Activated T-helper 1 cell treated with anti-CD3 and anti-CD28 coated beads, Interleukin-2, amount 50 U/mL, for 16 hours (primary cell): ENCODE measurements at places on chromosomes 3 and 15.

DNA sequence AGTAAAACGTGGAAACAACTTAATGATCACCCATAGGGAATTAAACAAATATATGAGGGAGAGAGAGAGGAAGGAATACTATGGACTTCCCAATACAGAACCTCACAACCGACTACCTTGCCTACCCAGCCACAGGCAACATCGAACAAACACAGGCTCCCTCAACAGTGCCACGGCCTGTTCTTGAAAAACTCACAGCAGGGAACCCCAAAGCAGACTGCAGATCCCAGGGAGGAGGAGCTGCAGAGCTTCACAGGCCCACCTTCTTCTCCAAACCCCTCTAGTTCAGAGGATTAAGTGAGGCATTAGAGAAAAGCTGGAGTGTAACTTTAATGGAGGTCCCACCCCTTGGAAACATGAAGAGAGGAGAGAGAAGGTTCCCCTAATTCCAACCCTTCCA is 110.2 kb downstream of the ST8SIA2 start:
- no peak for DNase-seq

DNA sequence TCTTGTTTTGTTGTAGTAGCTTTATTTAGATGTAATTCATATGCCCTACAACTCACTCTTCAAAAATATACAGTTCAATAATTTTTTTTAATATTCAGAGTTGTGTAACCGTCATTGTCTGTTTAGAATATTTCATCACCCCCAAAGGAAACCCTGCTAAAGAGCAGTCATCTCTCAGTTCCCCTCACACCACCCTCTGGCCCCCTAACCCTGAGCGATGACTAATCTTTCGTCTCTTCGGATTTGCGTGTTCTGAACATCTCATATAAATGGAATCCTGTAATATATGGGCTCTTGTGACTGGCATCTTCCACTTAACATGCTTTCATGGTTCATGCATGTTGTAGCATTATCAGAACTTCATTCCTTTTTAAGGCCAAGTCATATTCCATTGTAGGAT is 183.8 kb downstream of the ATG7 start:
- DNase-seq = no peak

DNA sequence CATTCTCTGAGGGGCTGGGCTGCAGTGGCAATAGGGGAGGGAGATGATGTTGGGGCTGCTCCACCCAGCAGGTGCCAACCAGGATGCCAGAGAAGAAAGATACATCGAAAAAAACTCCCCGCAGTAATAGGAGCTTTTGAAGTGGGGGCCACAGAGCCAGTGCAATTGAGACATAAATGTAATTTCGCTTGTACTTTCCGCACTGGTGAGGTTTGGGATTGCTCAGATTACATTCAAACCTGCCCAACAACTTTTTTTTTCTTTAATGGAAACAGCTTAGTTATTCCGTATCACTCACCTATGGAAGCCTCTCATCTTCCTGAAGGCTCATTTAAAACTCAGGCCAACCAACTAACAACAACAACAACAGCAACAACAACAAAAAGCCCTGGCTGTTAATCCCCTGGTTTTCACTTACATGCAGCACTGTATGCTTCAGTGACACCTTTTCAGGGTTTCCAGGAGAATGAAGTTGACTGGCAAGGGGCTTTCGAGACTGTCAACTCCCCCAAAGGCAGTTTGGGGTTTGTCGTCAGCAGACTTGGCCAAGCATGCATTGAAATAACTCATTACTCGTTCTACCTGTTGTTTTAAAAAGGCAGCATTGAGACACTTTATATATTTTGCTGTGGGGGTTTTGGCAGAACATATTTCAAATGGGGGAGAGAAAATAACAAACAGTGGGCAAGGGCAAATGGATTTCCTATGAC is 163.8 kb downstream of the EBLN2 start:
- DNase-seq = no peak

DNA sequence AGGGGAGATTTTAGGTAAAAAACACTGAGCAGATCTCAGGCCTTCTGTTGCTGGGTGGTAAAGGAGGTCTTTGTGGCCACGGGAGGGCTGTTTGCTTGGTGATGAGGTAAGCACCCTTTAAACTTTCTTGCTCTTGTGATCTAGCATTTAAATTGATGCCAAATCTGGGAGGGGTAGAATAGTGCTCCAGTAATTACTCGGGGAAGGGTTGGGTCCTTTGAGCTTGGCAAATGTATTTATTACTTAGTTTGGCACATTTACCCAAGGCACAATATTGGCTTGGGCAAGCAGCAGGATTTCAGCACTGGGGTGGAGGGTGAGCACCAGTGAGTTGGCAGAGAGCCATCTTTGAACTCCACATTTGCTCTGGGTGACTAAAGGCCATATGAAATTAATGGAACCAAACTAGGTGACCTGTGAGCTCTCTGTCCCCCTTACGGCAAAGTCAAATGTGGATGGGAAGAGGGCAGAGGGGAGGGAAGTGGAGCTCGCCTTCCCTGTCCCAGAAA is 185.9 kb upstream of the ONECUT1 start:
- no peak for DNase-seq

DNA sequence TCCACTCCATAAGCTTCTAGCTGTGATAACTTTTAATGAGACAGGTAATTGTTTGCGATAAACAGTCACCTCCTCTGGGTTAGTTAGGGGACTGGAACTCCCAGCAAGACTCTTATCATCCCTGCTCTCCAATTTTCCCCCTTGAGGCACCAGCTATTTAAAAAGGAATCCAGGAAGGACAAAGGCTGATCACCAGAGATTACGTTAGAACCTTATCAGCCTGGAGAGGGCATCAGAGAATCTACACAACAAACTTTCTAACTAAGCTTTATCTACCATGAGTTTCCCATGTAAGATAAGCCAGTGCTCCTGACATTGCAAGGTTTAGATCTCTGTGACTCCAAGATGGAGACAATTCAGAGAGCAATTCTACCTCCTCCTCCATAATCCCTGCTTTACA is 31.3 kb downstream of the GPR176 start:
- no peak for DNase-seq

DNA sequence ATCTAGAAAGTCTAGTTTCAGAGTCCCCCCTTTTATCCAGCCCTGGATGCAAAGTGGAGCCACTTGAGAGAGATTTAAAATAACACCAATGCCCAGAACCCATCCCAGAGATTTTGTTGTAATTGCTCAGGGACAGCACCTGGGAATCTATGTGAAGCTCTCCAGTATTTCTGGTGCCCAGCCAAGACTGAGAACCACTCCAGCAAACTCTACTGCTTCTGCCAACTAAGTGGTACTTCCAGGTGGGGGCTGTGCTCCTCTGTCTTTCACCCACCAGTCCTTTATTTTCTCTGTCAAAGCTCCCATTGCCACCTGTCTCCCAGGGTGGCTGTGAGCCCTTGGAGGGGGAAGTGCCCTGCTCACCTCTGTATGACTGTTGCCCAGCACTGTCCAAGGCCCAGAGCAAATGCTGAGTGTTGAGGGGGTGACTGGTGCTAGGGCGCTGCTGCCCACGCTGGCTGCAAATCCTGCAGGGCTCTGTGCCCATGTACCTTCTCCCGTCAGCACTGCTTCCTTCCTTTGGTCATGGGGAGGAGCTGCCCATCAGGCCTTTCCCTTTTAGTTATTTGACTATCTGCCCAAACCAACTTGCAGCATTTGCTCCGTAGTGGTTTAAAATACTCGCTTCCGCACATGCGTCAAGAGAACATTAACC is 9.4 kb downstream of the CLSTN2 start:
- DNase-seq = no peak

DNA sequence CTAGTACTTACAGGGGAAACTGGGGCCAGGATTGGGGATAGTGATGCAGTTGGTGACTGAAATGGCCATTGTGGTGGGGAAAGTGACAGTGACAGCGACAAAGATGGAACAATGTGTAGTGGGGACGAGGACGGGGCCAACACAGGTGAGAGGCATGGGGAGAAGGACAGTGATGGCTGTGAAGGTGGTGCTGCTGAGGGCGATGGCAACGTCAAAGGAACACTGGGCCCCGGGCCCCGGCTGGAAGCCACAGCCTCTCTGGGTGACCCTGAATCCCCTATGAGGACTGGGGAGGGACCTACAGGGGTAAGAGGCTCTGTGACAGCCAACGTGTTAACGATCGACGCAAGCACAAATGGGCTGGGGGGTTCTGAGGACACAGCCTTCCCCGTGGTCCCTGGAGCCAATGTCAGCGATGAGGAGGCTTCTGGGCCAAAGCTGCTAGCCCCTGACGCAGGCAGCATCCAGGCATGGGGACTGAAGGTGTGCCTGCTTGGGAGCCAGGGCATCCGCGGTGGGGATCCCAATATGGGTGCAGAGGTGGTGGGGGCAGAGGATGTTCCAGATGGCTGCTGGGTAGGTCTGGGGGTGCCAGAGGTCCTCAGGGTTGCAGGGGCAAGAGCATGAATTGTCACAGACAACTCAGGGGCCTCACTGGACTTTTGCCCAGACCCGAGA is 25.2 kb upstream of the GOLGA6C start:
- DNase-seq = no peak

- DNase-seq = no peak
Observed at GRCh38 chr3:126261037-126261436, 80.7 kb upstream of the ALDH1L1 start.

- DNase-seq = no peak
Observed at GRCh38 chr3:161250116-161250515, 29.0 kb downstream of the NMD3 start.

DNA sequence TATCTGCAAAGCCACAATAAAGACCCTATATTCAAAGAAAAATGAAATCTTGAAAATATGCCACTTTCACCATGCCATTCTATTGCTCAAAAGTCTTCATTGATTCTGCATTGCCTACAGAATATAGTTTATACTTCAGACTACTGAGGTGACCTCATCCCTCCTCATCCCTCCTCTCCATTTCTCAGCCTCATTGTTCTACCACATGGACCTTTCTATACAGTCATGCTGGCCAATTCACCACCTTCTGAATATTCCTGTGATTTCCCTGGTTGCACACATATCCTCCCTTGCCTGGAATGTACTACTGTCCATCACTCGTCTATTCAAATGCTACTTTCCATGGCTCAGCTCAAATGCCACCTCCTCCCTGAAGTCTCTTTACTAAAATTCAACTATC is 3.5 kb upstream of the COL8A1 start:
- no peak for DNase-seq

- no peak for DNase-seq
Observed at GRCh38 chr3:125470671-125471070, 49.3 kb downstream of the SNX4 start.

- DNase-seq = no peak
Observed at GRCh38 chr3:66463054-66463631, 37.7 kb downstream of the LRIG1 start.

DNA sequence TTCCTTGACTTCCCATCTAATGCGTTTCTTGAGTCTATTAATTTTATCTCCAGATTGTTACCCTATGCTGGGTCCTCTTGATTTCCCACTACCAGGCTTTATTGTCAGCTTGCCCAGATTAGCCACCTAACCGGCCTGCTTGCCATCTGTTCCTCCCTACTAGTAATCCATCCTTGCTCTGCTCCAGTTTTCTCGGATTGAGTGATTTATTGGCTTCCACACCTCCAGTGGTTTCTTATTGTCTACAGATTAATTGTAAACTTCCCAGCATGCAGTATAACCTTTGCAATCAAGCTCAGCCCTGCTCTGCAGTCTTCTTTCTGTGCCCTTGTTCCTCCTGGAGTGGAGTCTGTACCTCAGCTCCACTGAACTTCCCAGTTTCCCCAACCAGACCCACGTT is 63.4 kb downstream of the ARHGEF26 start:
- no peak for DNase-seq
